Activated CD4-positive, alpha-beta T cell treated with anti-CD3 and anti-CD28 coated beads for 1 hour (primary cell): ENCODE measurements at places on chromosomes 7 and 10.

DNA sequence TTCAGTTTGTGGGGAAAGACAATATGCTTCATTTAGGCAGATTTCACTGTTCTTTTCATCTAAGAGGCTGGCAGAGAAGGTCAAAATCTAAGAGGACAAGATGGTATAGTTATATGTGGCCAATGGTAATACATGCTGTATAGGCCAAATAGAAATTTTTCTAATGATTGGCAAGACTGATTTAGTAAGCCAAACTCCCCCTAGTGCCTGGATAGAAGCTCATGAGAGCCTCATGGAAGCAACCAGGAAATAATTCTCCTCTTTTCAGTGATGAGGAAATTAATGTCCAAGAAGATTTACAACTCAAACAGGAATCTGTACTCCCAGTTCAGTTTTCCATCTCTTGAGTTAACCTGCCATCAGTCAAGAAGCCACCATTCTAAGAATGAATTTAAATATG is 253.6 kb upstream of the PHF14 start:
- DNase-seq: no peak

- DNase-seq: no peak
Measured at GRCh38 chr10:82150123-82150900, 275.3 kb downstream of the NRG3 start.

DNA sequence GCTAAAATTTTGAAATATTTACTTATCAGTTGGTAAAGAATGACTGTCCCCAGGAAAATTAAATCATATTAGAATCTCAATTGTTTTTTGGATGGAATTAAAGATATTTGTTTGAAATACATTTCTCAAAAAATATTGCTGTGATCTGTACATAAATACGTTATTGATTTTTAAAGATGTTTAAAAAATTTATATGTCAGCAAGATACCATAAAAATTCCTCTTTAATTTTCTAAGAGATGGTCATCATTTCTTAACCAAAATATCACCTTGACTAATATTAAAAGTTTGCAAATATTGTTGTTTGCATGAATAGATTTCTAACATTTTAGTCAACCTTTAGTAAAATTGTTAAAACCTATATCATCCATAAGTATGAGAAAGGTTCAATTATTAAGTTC is 147.4 kb upstream of the WNT16 start:
- DNase-seq: no peak

GRCh38 chr10:69278446-69278963 is at the start of gene HK1:
Gene HK1 (plus strand): TSS chr10:69278496.
- no peak for DNase-seq

DNA sequence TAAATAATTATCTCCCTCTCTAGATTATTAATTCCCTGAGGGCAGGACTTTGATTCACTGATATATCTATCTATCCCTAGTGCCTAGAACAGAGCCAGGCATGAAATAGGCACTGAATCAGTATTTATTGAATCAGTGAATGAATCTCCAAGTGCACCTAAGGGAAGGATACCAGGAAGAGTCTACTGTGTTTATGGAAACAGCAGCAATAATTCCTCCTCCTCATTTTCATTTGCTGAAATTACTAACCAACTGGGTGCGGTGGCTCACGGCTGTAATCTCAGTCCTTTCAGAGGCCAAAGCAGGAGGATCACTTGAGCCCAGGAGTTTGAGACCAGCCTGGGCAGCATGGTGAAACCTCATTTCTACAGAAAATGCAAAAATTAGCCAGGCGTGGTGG is 161.2 kb downstream of the TCF7L2 start:
- no peak for DNase-seq

DNA sequence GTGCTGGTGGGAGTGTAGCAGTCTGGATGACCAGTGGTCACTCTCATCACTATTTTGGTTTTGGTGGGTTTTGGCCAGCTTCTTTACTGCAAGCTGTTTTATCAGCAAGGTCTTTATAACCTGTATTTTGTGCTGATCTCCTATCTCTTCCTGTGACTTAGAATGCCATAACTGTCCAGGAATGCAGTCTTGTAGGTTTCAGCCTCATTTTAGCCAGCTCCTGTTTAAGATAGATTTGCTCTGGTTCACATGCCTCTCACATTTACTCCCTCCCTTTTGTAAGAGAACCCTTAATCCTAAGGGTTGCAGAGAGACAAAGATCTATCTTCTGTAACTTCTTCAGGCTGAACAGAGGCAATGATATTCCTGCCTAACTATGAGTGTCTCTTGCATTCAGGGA is 51.2 kb upstream of the INHBA start:
- DNase-seq: no peak
